ENCODE measurements at places on chromosomes 3 and 15. TPM values are rescaled to one million over a fixed set of nuclear protein-coding genes. Genes with fewer than 3 reads are reported as not detected.

- no peak for DNase-seq
These were observed 80.2 kb downstream of the WNT5A start for GRCh38 chr3:55406696-55407425.

DNA sequence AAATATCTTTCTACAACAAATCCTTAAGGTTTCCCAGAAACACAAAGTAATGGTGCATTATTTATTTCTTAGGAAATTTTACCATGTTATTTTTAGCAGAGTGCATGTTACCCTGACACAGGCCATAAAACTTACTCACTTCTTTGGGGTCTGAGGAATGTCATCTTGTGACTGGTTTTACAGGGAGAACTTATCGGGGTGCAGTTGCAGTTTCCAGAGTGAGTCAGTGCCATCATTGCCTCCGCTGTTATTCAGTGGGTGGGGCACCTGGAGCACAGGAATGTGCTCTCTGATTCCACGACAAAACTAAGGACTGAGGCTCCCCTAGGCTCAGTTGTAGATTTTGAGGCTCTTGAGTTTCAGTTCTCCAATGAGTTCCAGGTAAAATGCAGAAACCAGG, 11.1 kb upstream of the GREM1 start:
- no peak for DNase-seq

GRCh38 chr15:80434926-80435720, 30.9 kb downstream of the ARNT2 start:
- DNase-seq = no peak

- DNase-seq = no peak
These were observed 24.8 kb upstream of the PPIB start for GRCh38 chr15:64187396-64188191.

- no peak for DNase-seq
These were observed 5.2 kb downstream of the NIT2 start for GRCh38 chr3:100339786-100340185.

- DNase-seq = no peak
These were observed 55.4 kb downstream of the ITGA11 start for GRCh38 chr15:68376447-68377060.

DNA sequence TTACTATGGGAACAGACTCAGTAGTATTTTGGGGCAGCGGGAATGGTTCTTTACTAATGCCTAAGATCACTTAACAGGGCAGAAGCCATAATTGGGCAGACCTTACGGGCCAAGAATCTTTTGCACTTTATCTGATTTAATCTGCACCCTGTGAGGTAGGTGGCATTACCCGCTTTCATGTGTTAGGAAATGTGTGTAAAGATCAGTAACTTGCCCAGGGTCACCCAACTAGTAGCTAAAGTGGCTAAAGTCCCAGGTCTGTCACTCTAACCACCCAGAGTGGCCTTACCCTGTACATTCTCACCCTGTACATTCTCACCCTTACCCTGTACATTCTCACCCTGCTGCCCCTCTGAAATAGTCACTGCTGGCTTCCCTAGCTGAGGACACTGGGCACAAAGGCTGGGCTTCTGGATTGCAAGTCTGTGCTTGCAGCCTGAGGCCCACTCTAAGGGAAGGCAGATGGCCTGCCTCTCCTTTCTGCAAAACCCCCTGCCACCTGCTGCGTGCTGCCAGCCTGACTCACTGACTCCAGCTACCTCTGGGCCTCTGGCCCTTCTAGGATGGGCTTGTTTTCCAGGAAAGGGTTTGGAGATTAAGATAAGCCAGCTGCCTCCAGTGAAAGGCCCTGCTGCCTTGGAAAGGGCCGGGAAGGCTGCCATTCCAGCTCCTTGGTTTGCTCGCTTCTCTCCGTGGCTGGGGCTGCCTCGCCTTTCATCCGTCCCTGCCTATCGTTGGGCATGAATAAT, 37.5 kb upstream of the MYZAP start:
- DNase-seq = no peak

- peak; percentile 40 for DNase-seq
These were observed 39.4 kb upstream of the SMAD3 start for GRCh38 chr15:67025719-67026609.

- DNase-seq = no peak
These were observed 279.2 kb upstream of the P2RY1 start for GRCh38 chr3:152555666-152556291.

DNA sequence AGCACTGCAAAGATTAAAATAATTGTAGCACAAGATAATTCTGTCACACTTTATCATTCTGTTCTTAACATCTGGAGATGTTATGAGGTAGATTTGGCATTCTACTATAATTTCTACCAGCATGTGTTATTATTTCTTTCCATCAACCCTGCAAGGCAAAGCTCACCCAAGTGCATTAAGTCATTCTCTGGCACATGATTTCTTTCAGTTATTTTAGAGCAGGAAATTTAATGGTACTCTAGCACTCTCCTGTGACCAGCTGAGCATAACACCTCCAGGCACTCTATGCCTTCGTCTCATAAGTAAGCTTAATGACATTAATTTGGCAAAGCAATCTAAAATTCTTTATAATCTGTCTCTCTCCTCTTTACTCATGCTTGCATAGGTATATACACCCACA, 300.2 kb upstream of the GPR149 start:
- no peak for DNase-seq

GRCh38 chr15:56674857-56675256, 58.5 kb downstream of the ZNF280D start:
- no peak for DNase-seq

- DNase-seq = no peak
These were observed 106.3 kb upstream of the IL12A start for GRCh38 chr3:159882367-159882766.

- DNase-seq = no peak
These were observed 6.3 kb downstream of the CAV3 start for GRCh38 chr3:8739757-8740504.

DNA sequence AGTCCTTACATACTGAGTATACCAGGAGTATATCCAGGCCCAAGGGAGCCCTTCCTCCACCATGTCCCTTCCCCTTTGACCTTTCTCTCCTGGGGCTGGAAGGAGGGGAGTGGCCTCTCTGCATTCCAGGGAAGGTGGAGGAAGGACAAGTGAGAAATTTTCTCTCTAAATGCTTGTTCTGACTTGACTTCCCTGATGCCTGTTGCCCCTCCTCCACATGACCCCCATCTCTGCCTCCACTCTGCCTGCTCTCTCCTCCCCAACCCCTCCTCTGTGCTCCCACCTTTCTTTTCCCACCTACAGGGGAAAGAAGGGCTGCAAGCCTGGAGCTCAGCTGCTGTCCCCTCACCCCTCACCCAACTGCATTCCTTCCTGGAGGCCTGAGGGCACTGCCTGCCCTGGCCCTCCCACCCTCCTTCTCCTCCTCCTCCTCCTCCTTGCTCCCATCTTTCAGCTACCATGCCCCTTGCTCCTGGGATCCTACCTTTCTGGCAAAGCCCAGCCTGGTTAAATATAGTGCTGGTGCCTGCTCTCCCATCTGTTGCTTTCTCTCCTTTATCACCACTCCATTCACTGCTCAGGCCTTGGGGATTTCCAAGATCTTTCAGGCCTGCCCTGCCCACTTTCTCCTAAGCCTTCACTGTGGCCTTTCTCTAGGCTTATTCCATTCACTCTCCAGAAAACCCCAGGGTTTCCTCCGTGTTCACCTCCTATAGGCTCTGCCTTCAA, 8.5 kb upstream of the DAG1 start:
- DNase-seq = no peak

DNA sequence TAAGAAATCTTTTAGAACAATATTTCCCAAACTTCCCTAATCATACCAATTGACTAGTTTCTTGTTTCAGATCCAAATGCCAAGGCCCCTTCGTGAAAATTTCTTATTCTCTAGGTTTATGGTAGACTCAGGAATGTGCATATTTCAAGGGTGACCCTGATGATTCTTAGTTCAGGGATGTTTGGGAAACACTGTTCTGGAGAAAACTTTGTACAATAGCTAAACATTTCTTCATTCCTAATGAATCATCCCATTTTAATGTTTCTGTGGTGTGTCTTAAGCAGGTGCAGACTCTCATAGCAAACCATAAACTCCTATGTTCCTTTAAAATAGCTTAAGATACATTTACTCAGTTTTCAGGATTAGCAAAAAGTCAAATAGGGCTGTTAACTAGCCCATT, 314.5 kb downstream of the TIGIT start:
- DNase-seq = no peak

DNA sequence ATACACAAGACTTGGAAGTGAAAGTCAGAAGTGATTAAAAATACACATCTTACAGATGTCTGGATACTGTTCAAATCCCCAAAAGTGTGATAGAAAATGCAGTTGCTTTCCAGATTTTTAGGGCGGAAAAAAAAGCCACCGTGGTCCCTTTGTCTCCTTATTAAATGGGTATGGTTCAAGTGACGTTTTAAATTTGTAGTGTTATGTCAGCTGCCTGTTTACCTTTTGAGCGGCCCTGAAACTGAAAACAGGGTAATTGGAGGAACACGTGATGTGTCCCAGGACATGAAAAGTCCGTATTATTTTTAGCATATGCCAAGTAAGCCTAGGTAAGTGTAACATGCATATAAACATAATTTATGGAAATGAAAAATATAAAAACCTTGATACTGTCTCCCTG, 109.0 kb upstream of the PDZRN3 start:
- no peak for DNase-seq

- DNase-seq = no peak
These were observed 3.7 kb downstream of the SETMAR start for GRCh38 chr3:4306860-4307259.

GRCh38 chr15:67225336-67225735, 29.1 kb downstream of the AAGAB start:
- no peak for DNase-seq

EFCAB12 gene
- total RNA-seq = 0.16 TPM

NR1D2 gene
- total RNA-seq = 39.3 TPM

COL6A5 gene
- total RNA-seq = not detected

Measured in heart right ventricle (tissue), 16 donors.